ENCODE measurements at places on chromosomes 6 and 20.

DNA sequence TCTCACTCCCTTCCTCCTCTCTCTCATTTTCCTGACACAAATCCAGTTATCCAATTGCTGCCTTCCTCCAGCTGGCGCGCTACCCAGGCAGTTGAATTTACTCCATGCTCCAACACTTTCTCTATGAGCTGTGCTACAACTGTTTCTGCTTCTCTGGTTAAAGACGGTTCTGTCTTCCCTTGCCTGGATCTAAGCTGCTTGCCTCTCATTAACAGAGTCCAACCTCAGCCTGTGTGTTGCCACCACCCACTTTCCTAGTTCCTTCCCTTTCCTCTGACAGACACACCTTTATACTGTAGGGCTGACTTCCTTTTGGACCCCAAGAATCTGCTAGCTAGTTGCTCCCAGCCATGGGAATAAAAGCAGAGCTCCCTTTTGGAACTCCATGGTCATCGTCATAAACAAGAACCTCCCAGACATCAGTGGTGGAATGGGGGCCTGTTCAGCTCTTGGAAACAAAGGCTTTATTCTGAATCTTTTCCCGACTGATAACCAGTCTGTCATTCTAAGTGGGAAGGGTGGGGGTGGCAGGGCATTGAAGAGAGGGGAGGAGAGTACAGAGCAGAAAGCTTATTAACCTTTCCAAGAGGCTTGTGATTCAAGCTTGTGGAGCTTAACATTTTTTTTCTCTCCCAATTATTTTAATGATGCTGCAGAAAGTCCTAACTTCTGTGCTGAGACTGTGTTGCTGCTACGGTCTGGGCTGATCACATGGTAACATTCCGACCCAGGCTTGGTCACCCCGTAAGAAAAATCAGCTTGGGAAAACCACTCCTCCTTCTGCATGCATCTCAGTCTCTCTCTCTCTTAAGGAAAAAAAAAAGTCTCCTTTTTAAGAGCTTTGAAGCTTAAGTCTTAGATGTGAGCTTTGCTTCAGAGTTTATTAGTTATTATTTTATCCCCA is 31.3 kb upstream of the BMP2 start:
- no peak for DNase-seq

DNA sequence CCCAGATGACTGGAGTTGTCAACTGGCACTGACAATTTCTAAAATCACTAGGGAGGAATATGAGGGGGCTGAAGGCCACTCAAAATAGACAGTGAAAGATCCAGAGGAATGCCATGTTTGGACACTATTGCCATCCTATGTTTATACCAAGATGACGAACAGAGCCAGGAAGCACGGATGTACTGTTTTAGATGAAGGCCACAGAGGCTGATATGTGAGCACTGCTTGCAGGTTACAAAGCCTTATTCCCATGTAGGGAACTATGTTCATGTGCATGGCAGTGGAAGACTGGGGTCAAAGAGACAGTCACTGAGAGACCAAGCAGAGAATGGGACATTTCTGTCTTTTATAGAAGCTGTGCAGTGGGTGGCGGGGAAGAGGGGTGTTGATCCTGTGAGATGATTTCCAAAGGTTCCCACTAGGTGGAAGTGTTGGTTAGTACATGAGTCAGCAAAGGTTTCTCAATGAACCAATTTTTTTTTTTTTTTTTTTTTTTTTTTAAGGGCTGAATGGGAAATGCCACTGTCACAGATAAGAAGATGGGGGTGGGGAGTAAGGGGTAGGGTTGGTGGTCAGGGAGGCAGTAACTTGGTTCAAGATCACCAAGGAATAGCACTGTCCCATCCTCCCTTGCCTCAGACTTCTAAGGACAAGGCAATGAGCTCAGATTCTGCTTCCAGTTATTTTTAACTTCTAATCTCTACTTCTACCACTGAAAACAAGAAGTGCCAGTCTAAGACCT is 46.7 kb upstream of the MOCS1 start:
- no peak for DNase-seq

DNA sequence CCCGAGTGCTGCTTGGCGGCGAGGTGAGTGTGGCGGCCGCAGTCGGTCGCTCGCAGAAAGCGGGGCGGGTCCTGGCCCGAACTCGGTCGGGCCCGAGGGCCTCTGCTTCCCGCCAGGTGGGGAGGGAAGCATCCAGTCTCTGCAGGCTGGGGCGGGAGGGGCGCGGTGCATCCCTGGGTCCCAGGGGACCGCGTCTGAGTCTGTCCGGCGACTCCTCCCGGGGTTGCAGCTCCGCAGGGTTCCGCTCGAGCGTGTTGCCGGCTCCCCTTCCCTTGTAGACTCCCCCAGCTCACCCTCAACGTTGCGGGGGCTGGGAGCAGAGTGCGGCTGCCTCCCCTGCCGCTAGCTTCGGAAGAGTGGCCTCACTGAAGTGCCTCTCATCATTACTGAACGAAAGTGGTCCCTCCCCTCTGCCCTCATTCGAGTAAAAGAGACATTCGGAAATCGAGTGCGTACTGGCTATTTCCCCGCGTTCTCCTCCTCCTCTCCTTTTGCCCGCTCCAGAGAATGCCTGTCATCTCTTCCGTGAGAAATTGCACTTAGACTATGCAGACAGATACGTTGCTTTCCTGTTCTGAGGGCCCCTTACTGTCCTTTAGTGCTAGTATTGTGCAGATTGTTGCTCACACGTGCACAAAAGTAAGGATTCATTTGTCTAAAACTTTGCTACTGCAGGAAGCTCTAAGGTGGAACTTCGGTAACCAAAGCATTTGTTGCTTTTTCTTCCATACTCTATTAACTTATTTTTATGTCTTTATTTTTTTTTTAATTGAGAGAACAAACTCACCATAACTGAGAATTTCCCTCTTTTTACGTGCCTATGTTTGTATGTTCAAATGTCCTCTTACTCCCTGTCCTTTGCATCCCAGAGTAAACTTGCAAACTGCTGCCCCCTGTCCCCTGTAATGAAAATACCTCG is 751 bp downstream of the MAP3K4 start:
- DNase-seq: no peak

- DNase-seq: no peak
These were observed 87.3 kb downstream of the KCNB1 start for GRCh38 chr20:49395183-49395582.

GRCh38 chr6:14037402-14038277 is 79.9 kb upstream of the CD83 start:
- DNase-seq: no peak

GRCh38 chr6:54112151-54112650 is 958 bp downstream of the MLIP start:
- DNase-seq: no peak

GRCh38 chr6:2242311-2242710 is 3.1 kb downstream of the GMDS start:
- no peak for DNase-seq

DNA sequence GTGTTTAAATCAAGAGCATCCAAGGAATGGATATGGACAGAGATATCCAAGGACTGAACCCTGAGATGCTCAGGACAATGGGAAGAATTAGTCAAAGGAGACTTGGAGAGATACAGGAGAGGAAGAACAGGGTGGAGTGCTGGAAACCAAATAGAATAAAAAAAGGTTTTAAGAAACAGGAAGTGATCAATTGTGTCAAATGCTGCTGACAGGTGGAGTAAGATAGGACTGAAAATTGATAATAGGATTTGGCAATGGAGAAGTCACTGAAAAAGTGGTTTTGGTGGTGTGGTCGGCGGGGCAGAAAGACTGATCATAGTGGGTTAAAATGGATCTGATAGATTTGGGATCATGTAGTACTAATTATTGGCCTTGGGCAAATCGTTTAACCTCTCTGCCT is 37.9 kb upstream of the PNRC1 start:
- no peak for DNase-seq

- DNase-seq: peak; percentile 74
These were observed 52.8 kb downstream of the MRPL14 start for GRCh38 chr6:44074439-44074812.

DNA sequence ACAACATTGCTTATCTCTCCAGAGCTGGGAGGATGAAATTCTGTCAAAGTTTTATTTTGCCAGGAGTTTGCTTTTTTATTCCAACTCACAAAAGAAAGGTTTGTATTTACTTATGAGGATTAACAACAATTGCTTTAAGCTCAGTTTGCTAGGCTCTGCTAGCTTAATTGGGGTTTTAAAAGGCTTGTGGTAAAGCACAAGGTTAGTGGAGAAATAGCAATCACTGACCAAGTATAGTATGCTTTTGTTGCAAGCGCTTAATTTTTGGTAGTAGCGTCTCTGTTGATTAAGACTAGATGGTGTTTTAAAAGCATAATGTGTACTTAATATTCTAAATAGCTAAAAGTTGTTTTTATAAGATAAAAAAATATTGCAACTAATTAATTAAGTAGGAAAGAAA is 45.7 kb downstream of the TINAG start:
- no peak for DNase-seq

DNA sequence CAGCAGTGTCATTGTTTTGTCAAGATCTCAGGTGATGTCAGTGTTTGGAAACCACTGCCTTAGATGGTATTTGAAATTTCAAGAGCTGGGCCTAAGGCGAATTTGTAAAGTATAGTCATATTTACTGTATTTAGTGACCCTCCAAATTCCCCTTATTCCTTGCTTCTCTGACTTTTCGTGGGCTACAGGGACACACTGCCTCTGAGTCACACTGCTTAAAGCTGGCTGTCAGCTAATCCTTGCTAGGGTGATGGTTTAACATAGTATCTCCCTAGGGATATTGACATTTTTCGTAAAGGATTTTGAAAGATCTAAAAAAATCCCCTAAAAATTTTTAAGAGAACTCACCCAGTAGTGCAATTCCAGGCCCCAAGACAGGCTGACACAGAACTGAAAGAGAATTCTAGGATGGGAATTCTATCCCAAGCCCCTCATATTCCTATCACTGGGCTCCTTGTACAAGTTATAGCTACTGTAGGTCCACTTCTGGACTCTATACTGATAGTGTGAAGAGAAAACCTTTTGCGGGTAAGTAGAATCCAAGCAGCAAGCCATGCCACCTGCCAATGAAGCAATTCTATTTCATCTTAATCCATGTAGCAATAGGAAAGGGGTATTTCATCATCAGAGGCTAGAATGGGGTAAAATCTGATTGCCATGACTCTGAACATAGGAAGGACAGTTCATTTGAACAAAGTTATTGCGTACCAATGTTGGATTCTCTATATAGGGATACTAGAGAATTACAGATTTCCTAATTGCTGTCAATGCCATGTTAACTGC is 4.3 kb downstream of the BMP6 start:
- no peak for DNase-seq

DNA sequence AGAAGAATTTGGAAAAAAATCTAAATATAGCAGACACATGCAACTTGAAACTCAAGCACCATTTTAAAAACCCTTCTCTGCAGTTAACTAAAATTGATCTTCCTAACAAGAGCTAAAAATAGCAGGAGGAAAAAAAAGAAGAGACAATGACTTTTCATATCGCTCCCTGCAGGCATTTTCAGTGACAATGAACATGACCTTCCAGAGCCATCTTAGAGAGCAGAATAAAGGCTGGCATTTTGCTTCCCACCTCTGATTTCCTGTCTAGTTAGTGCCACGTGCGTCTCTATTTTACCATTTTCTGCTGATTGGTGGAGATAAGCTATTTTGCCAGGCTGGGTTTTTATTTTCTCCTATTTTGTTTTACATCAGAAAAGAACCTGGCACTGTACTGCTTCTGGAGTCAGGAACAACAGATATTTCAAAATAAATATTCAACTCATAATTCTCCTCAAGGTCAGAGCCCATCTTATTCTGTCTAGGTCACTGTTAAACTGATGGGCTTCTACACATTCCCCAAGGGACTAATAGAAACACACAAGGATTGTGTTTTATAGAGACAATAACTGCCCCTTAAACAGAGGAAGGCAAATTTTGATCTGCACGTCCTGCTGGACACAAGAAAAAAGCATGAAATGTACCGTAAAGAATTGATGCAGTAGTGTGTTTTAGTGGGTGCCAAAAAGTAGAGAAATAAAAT is 70.2 kb upstream of the ENPP5 start:
- DNase-seq: no peak

DNA sequence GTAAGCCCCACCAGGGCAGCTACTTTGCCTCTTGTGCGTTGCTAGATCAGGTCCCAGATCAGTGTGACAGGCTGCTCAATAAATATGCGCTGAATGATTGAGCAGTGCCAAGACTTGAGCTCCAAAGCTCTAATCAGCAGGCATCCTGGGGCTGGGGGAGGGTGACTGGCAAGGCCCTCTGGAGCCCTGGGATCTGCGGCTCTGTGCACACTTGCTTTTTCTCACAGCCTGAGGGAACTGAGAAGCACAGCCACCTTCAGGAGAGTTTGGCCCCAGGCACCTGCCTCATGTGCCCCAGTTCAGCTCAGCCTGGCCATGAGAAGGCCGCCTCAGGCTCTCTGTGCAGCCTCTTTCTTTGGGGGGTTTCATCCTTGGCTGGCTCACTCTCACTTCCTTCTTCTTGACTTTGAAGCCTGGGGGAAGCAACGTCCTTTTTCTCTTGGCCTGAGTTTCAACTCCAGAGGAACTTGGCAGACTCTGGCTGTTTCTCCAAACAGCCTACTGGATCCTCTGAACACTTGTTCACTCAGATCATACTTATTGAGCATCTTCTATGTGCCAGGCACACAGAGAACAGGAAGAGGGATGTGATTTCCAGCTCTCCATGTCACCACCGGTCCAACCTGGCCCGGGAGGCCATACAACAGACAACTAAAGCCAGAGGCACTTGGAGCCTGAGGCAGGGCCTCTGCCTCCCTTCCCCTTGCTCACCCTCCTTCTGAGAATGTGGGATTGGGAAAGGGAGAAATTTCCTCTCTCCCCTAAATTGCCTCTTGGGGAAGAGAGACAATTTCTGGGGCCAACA is 114.0 kb downstream of the VEGFA start:
- DNase-seq: no peak

DNA sequence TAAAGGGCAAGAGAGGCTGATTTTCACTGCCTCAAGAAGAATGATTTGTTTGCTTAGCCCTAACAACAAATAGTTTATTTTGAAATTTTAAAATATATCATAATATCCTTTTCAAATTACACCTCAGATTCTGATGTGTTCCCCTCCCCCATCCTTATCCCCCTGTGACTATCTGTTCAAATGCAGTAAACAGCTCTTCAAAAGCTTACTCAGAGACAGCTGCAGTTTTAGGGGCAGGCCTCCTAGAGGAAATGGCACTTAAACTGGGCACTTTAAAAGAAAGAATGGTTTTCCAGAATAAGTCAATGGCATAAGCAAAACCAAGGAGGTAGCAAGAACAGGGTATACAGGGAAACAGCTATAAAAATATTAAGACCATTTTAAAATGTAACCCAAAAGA is 118.6 kb upstream of the UST start:
- no peak for DNase-seq

GRCh38 chr20:19765913-19766312 is 7.9 kb downstream of the RIN2 start:
- no peak for DNase-seq

- no peak for DNase-seq
These were observed 107.6 kb downstream of the THBS2 start for GRCh38 chr6:169145991-169146501.

DNA sequence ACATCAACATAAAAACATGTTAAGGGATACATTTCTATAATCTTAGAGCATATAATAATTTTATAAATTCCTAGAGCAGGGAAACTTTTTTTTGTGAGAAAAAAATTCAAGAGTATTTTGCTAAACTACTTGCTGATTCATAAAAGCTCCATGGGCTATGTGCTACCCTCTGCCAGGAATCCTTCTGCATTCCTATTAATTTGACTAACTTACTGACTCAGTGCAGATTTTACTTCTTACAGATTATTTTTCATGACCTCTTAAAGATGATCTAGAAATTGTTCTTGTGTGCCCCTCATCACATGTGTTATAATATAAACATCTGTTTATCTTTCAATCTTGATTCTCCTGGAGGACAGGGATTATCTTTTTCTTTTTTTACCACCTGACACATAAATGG is 5.7 kb downstream of the VTA1 start:
- no peak for DNase-seq

All from activated T-cell treated with anti-CD3 and anti-CD28 coated beads for 48 hours (primary cell).